CD4-positive, CD25-positive, alpha-beta regulatory T cell (primary cell): ENCODE measurements at places on chromosomes 12 and 14. TPM values are rescaled to one million over a fixed set of nuclear protein-coding genes. Genes with fewer than 3 reads are reported as not detected.

- H3K4me3 ChIP-seq, result no peak overlapping the region
- H3K36me3 ChIP-seq, result no peaks in the 10 kb centered on the region
- no peaks in the 10 kb centered on the region for H3K4me1 ChIP-seq
- peaks cover 6% of the 10 kb centered on the region for H3K27me3 ChIP-seq
These were observed 37.9 kb upstream of the GALNT9 start for GRCh38 chr12:132367071-132367851.

NKX2-1 gene
- total RNA-seq, result not detected

OTUB2 gene
- total RNA-seq, result 0.25 TPM

BHLHE41 gene
- total RNA-seq, result not detected
